ENCODE measurements at places on chromosomes 4 and X. TPM values are rescaled to one million over a fixed set of nuclear protein-coding genes. Genes with fewer than 3 reads are reported as not detected.

GRCh38 chrX:104902070-104902469 lies 318.4 kb downstream of the TEX13A start:
- no peak overlapping the region for H3K27ac ChIP-seq
- H3K4me3 ChIP-seq: no peak overlapping the region
- no peaks in the 10 kb centered on the region for H3K4me1 ChIP-seq
- DNase-seq: no peak

- DNase-seq: no peak
- no peak overlapping the region for H3K27ac ChIP-seq
- H3K4me3 ChIP-seq: no peak overlapping the region
- no peaks in the 10 kb centered on the region for H3K36me3 ChIP-seq
Measured at GRCh38 chrX:120286733-120287512, 24.3 kb downstream of the TMEM255A start.

- no peak overlapping the region for H3K27ac ChIP-seq
- no peak overlapping the region for H3K4me3 ChIP-seq
- H3K36me3 ChIP-seq: no peaks in the 10 kb centered on the region
- no peak for DNase-seq
- no peaks in the 10 kb centered on the region for H3K27me3 ChIP-seq
Measured at GRCh38 chr4:114287079-114287696, 307.7 kb upstream of the ARSJ start.

DNA sequence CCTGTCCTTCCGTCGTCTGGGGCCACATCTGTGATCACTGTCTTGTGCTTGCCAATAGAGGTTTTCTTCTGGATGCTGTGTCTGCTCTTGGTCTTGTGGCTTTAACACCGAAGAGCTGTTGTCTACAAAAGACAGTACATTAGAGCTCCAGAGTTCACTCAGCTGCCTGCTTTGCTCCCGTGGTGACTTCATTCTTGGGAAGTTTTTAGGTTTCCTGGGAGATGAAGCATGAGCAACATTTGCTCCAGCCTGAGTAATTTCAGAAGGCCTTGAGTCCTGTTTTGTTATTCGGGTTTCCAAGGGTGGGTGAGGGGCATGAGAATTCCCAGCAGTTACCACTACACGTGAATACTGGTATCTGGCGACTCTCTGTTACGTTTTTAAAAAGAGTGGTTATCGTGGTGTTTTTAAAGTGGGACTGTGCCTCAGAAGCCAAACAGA lies 189.2 kb downstream of the SHROOM3 start:
- no peak overlapping the region for H3K27ac ChIP-seq
- no peaks in the 10 kb centered on the region for H3K36me3 ChIP-seq
- H3K4me1 ChIP-seq: peaks cover 3% of the 10 kb centered on the region

DNA sequence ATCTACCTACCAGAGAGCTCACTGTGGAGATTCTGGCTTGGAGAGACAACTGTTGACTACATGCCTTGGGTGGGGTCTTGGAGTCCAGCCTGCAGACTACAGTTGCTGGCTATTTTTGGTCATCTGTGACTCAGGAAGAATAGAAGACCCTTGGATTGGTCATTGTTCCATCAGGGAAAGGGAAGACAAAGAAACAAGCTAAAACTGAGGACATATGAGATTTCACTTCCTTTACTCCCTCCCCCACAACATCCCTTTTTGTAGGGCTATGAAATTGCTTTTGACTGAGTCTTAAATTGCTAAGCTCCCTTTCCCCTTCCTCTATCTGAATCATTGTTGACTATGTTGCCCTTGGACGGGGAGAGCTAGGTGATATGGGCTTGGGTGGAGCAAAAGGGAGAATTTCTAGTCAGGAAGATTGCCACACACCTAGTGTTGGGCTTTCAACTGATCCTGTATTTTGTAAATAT lies 11.7 kb downstream of the MSN start:
- H3K4me3 ChIP-seq: no peak overlapping the region
- H3K27me3 ChIP-seq: no peaks in the 10 kb centered on the region
- peak overlapping the region; percentile 64 for H3K27ac ChIP-seq
- no peak for DNase-seq
- peaks cover 81% of the 10 kb centered on the region for H3K4me1 ChIP-seq

GRCh38 chr4:184563621-184564020 lies 85.6 kb downstream of the CASP3 start:
- H3K4me3 ChIP-seq: no peak overlapping the region
- H3K27me3 ChIP-seq: no peaks in the 10 kb centered on the region
- peaks cover 13% of the 10 kb centered on the region for H3K4me1 ChIP-seq
- no peaks in the 10 kb centered on the region for H3K36me3 ChIP-seq
- DNase-seq: no peak

Gene ZNF157
- 0.23 TPM for total RNA-seq

GRCh38 chr4:174494726-174495125 lies 27.6 kb downstream of the HPGD start:
- no peak for DNase-seq
- H3K4me1 ChIP-seq: peaks cover 10% of the 10 kb centered on the region
- H3K27ac ChIP-seq: no peak overlapping the region
- H3K4me3 ChIP-seq: no peak overlapping the region

DNA sequence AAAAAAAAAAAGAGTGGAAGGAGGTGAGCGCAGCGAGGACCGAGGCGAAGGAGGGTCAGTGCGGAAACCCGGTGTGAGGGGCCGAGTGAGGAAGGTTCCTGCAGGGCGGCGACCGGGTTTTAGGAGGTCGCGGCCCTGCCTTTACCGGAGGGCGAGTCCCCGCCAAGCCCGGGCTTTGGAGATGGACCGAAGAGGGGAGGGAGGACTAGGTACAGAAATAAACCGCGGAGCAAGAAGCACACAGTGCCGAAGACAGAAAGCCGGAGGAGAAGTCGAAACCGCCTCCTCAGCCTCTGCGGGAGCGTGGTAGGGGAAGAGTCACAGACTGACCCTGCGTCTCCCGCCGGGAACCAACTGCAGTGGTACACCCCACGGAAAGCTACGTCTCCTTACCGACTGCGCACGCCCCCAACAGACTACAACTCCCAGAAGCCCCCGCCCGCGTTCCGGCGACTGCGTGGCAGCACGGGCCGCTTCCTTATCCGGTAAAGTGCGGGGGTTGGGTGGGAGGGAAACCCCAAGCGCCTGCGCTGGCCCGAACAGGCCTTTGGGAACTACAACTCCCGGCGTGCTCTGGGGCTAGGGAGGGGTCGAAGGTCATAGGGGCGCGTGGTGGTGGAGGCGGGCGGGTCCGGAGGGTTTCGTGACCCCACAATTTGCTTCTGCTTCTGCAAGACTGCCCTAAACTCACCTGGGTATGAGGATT lies at the start of gene NFXL1:
NFXL1 (minus strand) TSS at position 364 of the 706 bp plus-strand sequence. CDS start 380 bp downstream, outside the sequence.
- no peaks in the 10 kb centered on the region for H3K27me3 ChIP-seq
- peak within 1 kb of the TSS; percentile 92 for H3K27ac ChIP-seq
- DNase-seq: peak; percentile 98
- peaks cover 31% of the 10 kb centered on the region for H3K4me1 ChIP-seq

GRCh38 chr4:11160288-11160687 lies 268.4 kb downstream of the HS3ST1 start:
- no peak overlapping the region for H3K4me3 ChIP-seq
- no peaks in the 10 kb centered on the region for H3K36me3 ChIP-seq
- H3K27me3 ChIP-seq: no peaks in the 10 kb centered on the region
- no peak overlapping the region for H3K27ac ChIP-seq
- DNase-seq: no peak
- no peaks in the 10 kb centered on the region for H3K4me1 ChIP-seq

DNA sequence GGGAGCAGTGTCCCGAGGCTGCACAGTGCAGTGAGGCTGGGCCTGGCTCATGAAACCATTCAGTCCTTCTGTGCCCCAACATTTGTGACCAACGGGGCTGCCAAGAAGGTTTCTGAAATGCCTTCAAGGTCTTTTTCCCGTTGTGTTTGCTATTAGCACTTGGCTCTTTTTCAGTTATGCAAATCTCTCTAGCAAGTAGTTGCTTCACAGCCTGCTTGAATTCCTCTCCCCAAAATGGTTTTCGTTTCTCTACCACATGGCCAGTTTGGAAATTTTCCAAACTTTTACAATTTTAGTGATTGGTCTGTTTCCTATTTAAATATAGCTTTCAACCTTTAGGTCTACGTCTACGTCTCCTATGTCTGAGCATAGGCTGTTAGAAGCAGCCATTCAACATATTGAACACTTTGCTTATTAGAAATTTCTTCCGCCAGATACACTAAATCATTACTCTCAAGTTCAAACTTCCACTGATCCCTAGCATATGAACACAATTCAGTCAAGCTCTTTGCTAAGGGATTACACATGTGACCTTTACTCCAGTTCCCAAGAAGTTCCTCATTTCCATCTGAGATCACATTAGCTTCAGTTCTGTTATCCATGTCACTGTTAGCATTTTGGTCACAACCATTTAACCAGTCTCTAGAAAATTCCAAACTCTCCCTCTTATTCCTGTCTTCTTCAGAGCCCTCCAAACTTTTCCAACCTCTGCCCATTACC lies 901.8 kb downstream of the GLUD2 start:
- no peak for DNase-seq
- no peaks in the 10 kb centered on the region for H3K27me3 ChIP-seq
- no peak overlapping the region for H3K27ac ChIP-seq

Measured in activated CD8-positive, alpha-beta memory T cell treated with anti-CD3 and anti-CD28 coated beads, Interleukin-2, amount 10 ng/mL, durations not matched to agents 7 days and 5 days (primary cell).